ENCODE measurements at places on chromosomes 4 and X.

DNA sequence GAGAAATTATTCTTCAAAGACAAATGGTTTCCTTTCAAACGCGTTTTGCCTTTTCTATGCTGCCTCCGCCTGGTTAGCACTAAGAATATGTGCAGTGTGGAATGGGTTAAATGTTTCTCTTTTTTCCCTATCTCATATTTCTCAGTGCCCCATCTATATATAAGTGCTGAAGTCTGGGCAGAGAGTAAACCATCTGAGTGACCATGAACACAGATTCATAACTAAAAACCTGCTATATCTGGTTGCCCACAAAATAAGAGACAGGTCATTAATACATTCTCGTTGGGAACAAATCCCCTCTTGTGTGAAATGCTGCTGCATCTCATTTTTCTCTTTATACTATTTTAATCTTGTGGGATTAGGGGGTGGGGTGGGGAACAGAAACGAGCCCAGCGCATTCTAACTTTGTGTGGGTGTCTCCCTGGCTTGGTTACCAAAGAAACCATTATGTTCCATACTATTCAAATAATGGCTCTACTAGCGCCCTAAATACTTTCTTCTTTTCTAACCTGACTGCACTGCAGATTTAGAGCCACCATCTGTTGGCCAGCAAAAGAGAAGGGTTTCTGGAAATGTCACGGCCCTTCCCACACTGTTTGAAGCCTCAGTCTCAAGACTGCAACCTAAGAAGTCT, 42.2 kb upstream of the PTCHD1 start:
- no peak overlapping the region for H3K4me3 ChIP-seq
- no peaks in the 10 kb centered on the region for H3K36me3 ChIP-seq
- no peaks in the 10 kb centered on the region for H3K4me1 ChIP-seq
- no peaks in the 10 kb centered on the region for H3K27me3 ChIP-seq
- DNase-seq, result no peak

DNA sequence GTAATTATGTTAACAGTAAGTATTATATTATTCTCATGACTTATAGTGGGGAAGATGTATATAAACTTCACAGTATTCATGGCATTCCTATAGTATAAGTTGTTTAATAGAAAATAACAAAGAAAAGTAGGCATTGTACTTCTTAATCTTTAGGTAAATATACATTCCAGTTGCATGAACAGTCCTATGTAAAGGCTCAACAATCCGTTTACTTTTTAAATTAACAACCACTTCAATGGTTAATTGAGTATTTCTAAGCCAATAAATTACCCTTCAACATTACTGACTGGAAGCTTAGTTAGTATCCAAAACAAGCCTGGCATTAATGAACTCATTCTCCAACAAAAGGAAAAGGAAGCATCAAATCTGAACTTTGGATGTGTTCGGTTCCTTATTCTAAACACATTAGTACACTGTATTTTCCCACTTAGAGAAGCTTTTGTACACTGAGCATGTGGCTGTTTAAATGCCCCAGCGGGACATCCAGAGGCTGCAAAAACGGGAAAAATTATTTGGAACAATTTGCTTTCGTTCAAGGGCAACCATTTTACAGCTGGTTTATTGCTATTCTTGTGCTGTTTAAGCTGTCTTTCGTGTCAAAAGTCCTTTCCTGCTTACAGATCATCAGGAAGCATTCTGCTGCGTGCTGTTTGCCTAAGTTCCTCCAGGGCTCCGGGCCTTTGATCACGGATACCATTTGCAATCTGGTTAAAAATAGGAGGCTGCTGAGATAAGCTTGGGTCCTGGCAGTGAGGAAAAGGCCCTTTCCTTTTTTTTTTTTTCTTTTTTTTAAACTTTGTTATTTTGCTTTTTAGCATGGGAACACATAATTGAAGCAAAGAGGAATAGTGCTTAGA, 460.3 kb downstream of the SPRY1 start:
- H3K4me1 ChIP-seq, result peaks cover 2% of the 10 kb centered on the region
- H3K27ac ChIP-seq, result no peak overlapping the region
- no peaks in the 10 kb centered on the region for H3K36me3 ChIP-seq
- DNase-seq, result peak; percentile 86

- H3K27me3 ChIP-seq, result no peaks in the 10 kb centered on the region
- no peaks in the 10 kb centered on the region for H3K4me1 ChIP-seq
- H3K4me3 ChIP-seq, result no peak overlapping the region
- no peak overlapping the region for H3K27ac ChIP-seq
- no peak for DNase-seq
Observed at GRCh38 chr4:43425206-43425605, 532.7 kb downstream of the GRXCR1 start.

GRCh38 chrX:134793978-134794377, 135.7 kb upstream of the PLAC1 start:
- H3K36me3 ChIP-seq, result no peaks in the 10 kb centered on the region
- peak; percentile 35 for DNase-seq
- no peak overlapping the region for H3K27ac ChIP-seq
- H3K4me1 ChIP-seq, result no peaks in the 10 kb centered on the region

GRCh38 chr4:24968992-24969391, 56.1 kb upstream of the CCDC149 start:
- no peaks in the 10 kb centered on the region for H3K27me3 ChIP-seq
- no peaks in the 10 kb centered on the region for H3K36me3 ChIP-seq
- no peak overlapping the region for H3K4me3 ChIP-seq
- H3K4me1 ChIP-seq, result no peaks in the 10 kb centered on the region
- no peak overlapping the region for H3K27ac ChIP-seq

GRCh38 chr4:12487000-12487399, 997.1 kb downstream of the RAB28 start:
- DNase-seq, result no peak
- no peaks in the 10 kb centered on the region for H3K27me3 ChIP-seq
- H3K36me3 ChIP-seq, result no peaks in the 10 kb centered on the region
- H3K27ac ChIP-seq, result no peak overlapping the region
- no peaks in the 10 kb centered on the region for H3K4me1 ChIP-seq

GRCh38 chr4:176579226-176579625, 213.5 kb downstream of the VEGFC start:
- H3K4me1 ChIP-seq, result no peaks in the 10 kb centered on the region
- DNase-seq, result peak; percentile 20
- no peak overlapping the region for H3K4me3 ChIP-seq

DNA sequence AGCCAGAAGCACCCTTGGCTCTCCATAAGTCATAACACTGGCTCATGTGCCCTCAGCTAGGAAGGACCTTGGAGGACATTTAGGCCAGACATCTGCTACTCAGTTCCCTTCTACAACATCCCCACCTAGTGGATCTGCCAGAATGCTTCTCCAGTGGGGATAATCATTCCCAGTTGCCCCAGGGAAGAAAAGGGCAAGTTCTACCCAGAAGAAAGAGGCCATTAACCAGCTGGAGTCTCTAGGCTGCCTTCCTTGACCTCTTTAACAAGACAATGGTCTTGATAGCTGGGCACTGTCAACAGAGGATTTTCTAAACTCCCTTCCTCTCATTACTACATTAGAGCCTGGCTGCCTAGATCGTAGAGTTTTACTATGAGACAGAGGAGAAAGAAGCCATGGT, 42.0 kb downstream of the LGI2 start:
- no peaks in the 10 kb centered on the region for H3K36me3 ChIP-seq
- no peak overlapping the region for H3K4me3 ChIP-seq
- H3K4me1 ChIP-seq, result no peaks in the 10 kb centered on the region
- peak; percentile 92 for DNase-seq
- no peaks in the 10 kb centered on the region for H3K27me3 ChIP-seq
- no peak overlapping the region for H3K27ac ChIP-seq

- no peaks in the 10 kb centered on the region for H3K4me1 ChIP-seq
- H3K36me3 ChIP-seq, result no peaks in the 10 kb centered on the region
- no peaks in the 10 kb centered on the region for H3K27me3 ChIP-seq
- peak; percentile 48 for DNase-seq
- H3K4me3 ChIP-seq, result no peak overlapping the region
Observed at GRCh38 chrX:136711147-136711546, 63.2 kb downstream of the CD40LG start.

DNA sequence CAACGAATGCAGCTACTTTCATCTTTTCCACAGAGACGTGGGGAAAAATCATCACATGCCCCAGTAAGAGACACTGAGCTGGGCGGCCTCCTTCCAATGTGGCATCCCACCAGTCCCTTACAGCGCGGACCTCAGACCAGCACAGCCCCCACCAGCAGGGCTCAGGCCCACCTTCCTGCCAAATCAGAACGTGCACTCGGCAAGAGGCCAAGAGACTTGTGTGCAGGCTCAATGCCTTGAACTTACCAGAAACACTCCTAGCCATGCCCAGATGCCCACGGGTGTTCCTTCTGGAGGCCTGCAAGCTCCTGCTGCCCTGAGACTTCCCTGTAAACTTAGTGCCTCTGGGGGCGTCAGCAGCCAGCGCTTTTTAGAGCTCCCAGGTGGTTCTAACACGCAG, 31.2 kb downstream of the WDR1 start:
- H3K4me1 ChIP-seq, result no peaks in the 10 kb centered on the region
- H3K4me3 ChIP-seq, result no peak overlapping the region
- no peak for DNase-seq
- peaks cover 41% of the 10 kb centered on the region for H3K36me3 ChIP-seq
- H3K27ac ChIP-seq, result no peak overlapping the region

DNA sequence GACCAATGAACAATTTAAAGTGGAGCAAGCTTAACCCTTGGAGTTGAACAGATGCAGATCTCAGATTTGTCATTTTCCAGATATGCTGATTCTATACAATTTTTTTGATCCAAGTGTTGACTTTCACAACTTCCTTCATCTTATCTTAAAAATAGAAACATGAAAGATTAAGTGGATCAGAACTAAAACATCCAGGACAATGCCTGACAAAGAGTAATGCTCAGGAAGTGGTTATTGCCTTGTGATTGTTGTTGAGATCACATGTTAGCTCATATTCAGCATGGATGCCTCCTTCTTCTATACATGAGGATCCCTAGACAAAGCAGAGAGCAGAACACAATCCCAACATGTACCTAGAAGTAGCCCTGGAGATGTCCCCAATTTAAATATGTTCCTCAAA, 160.9 kb downstream of the PPARGC1A start:
- H3K4me1 ChIP-seq, result peaks cover 2% of the 10 kb centered on the region
- no peaks in the 10 kb centered on the region for H3K36me3 ChIP-seq
- H3K4me3 ChIP-seq, result no peak overlapping the region
- no peaks in the 10 kb centered on the region for H3K27me3 ChIP-seq

GRCh38 chrX:69430785-69431184, 73.3 kb upstream of the NALF2 start:
- H3K4me3 ChIP-seq, result no peak overlapping the region
- H3K27me3 ChIP-seq, result no peaks in the 10 kb centered on the region
- no peaks in the 10 kb centered on the region for H3K4me1 ChIP-seq
- no peak overlapping the region for H3K27ac ChIP-seq

Measured in mesendoderm (in vitro differentiated cells).